ENCODE measurements at places on chromosomes 1 and 21. TPM values are rescaled to one million over a fixed set of nuclear protein-coding genes. Genes with fewer than 3 reads are reported as not detected.

DNA sequence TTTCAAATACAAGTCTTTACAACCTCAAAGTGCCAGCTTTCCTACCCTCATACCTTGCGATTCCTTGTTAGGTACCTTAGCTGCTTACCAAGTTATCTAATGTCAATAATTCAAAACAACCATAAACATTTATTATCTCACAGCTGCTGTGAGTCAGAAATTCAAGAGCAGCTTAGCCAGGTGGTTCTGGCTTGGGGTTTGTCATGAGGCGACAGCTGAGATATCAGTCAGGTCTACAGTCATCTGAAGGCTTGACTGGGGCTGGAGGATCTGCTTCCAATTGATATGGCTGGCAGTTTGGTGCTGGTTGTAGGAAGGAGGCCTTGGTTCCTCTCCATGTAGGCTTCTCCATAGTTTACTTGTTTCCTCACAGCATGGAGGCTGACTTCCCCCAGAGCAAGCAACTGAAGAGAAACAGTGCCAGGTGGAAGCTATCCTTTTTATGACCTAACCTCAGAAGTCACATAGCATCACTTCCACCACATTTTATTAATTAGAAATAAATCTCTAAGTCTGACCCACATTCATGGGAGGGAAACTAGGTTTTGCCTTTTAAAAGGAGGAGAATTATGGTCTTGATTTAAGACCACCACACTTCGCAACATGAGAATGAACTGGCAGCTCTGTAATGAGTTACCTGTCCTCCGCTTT, 103.3 kb upstream of the FGGY start:
- H3K27me3 ChIP-seq: no peaks in the 10 kb centered on the region
- no peak overlapping the region for H3K4me3 ChIP-seq
- H3K4me1 ChIP-seq: no peaks in the 10 kb centered on the region
- no peak overlapping the region for H3K27ac ChIP-seq
- H3K36me3 ChIP-seq: no peaks in the 10 kb centered on the region

- no peaks in the 10 kb centered on the region for H3K27me3 ChIP-seq
- peaks cover 6% of the 10 kb centered on the region for H3K4me1 ChIP-seq
- no peak for DNase-seq
- H3K36me3 ChIP-seq: no peaks in the 10 kb centered on the region
- H3K4me3 ChIP-seq: no peak overlapping the region
Observed at GRCh38 chr1:31383967-31384366, 11.1 kb upstream of the FABP3 start.

DNA sequence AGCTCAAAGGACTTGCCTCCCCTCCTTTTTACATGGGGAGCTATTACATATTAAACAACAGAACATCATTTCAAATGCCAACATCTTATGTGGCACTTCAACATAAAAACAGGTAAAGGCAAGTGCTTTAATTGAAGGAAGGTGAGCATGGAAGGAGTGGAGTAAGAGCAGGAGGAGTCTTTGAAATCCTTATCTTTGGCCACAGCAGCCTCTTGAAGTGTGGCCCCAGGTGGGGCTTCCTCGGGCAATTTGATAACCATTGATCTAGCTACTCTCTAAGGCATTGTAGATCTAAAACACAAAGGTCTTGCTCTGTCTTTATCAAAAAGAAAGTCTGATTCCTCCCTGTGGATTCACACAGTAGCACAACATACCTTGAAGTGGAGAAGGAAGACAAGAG, 70.9 kb upstream of the PPP2R5A start:
- H3K4me3 ChIP-seq: no peak overlapping the region
- H3K27me3 ChIP-seq: no peaks in the 10 kb centered on the region
- peaks cover 11% of the 10 kb centered on the region for H3K4me1 ChIP-seq
- DNase-seq: no peak
- no peak overlapping the region for H3K27ac ChIP-seq

- H3K4me1 ChIP-seq: peaks cover 2% of the 10 kb centered on the region
- H3K27me3 ChIP-seq: peaks cover 4% of the 10 kb centered on the region
- no peaks in the 10 kb centered on the region for H3K36me3 ChIP-seq
Observed at GRCh38 chr1:30413111-30413440, 310.3 kb downstream of the MATN1 start.

- H3K27me3 ChIP-seq: no peaks in the 10 kb centered on the region
- H3K36me3 ChIP-seq: no peaks in the 10 kb centered on the region
- H3K4me3 ChIP-seq: no peak overlapping the region
- no peak overlapping the region for H3K27ac ChIP-seq
- H3K4me1 ChIP-seq: no peaks in the 10 kb centered on the region
- DNase-seq: no peak
Observed at GRCh38 chr1:172843444-172843843, 184.5 kb downstream of the FASLG start.

Gene COL8A2
- 2.9 TPM for polyA plus RNA-seq
